ENCODE measurements at places on chromosomes 6 and 20.

GRCh38 chr6:37947468-37947867 lies 127.9 kb downstream of the ZFAND3 start:
- no peak for DNase-seq

DNA sequence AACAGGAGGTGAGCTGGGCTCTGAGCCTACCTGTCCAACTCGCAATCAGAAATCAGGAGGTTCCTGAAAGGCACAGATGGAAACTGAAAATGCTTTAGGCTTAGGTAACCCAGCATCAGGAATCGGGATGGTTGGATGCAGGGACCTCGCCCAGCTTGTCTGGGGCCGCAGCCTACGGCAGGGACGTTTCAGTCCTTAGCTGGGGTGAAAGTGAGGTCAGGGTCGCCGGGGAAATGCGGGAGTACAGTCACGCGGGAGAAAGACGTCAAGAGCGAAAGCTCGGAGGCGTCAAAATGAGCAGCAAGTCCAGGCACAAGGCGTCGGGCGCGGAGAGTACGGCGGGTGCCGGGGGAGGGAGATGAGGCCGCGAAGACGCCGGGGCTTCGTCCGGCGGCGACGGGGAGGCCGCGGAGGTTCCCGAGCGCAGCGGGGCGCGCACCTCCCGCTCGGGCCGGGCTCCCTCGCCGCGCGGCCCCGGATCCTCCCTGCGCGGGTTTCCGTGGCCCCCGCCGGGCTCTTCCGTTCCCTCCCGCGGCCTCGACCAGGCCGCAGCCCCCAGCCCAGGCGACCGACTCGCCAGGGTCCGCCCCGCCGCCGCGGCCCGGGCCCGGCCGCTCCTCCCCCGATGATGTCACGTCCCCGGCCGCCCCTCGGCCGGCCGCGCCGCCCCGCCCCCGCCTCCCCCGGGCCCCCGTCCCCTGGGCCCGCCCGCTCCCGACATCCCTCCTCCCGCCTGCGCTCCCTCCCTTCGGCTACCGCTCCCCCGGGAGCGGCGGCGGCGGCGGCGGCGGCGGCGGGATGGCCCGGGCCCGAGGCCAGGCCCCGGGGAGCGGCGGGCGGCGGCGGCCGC lies at the start of gene EBF4:
Gene EBF4, plus strand, starts transcription at position 745 of the 850 bp plus-strand sequence. CDS start 866 bp downstream, outside the sequence.
- DNase-seq: no peak

- DNase-seq: no peak
Observed at GRCh38 chr6:112485827-112486212, 138.7 kb downstream of the RFPL4B start.

GRCh38 chr6:12875051-12875450 lies 158.5 kb downstream of the PHACTR1 start:
- DNase-seq: no peak

DNA sequence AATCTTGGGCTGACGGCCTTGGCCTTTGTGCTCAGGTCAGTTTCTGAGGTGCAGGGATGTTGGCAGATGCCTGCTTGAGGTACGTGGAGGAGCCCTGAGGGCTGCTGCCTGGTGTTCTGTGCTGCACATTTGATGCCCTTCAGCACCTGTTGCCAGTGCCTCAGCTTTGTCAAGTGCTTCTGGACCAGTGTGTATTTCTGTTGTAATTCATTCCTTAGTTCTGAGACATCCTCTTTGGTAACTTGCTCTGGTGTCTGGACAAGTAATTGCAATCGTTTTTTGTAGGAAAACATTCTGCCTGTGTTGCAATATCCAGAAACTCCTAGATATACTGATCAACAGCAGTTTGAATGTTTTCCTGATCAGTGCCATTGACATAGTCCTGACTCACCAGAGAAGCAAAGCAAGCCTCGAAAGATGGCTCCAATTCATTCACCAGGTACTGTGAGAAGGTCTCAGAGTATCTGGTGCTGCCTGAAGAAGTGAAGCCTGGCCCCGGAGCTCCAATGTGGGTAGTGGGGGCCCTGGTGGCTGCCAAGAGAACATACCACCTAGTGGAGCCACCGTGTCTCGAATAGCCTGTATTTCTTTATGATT lies 26.7 kb downstream of the ZNF337 start:
- DNase-seq: no peak

DNA sequence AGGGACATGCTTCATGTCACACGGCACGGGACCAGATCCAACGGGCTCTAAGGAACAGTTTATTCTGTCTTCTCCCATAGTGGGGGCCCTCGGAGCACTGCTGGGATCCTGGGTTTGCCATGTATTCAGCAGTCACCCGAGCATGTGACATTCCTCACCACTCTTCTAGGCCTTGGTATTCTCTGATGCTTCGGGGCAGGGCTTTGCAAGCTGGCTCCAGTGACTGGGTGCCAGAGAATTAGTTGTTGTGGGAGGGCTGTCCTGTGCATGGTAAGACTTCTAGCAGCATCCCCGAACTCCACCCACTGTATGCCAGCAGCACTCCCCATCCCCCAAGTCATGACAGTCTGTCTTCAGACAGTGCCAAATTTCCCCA lies 5.4 kb downstream of the CCN5 start:
- no peak for DNase-seq

DNA sequence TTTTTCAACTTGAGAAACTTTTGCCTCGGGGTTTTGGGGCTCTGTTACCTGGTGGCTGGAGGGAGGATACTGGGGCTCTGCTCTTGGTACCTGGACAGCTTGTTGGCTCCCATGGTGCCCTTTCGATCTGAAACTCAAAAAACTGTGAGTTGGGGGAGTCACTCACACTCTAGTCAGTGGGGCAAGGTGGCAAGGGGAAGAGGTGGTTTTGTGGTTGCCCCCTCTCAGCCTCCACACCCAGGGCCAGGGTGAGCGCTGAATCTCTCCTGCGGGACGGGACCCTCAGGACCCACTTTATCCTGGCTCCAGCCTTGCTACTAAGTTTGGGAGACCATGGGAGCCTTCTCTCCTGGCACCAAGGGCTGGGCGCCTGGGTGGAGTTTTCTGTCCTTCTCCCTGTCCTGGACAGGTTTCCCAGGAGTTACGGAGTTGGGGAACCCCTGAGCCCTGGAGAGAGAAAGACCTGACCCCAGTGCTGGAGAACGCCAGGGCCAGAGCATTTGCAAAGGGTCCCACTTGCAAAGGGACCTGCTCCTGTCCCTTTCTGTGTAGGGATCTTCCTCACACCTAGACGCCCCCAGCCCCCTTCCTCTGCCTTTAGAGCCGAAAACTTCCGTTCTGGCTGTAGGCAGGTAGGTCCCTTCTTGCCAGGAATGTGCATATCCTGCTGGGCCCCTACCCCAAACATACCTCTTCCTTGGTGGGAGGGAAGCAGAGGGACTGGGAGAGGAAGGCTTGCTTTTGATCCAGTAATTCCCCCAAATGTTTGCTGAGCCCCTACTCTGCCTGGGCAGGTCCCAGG lies 2.9 kb downstream of the FOXP4 start:
- DNase-seq: no peak

- no peak for DNase-seq
Observed at GRCh38 chr6:161954077-161954476, 680.2 kb upstream of the AGPAT4 start.

- DNase-seq: no peak
Observed at GRCh38 chr6:83758533-83758932, 49.6 kb upstream of the SNAP91 start.

- no peak for DNase-seq
Observed at GRCh38 chr20:58570204-58570859, 55.1 kb upstream of the APCDD1L start.

GRCh38 chr6:22036699-22037098 lies 260.1 kb downstream of the PRL start:
- no peak for DNase-seq

DNA sequence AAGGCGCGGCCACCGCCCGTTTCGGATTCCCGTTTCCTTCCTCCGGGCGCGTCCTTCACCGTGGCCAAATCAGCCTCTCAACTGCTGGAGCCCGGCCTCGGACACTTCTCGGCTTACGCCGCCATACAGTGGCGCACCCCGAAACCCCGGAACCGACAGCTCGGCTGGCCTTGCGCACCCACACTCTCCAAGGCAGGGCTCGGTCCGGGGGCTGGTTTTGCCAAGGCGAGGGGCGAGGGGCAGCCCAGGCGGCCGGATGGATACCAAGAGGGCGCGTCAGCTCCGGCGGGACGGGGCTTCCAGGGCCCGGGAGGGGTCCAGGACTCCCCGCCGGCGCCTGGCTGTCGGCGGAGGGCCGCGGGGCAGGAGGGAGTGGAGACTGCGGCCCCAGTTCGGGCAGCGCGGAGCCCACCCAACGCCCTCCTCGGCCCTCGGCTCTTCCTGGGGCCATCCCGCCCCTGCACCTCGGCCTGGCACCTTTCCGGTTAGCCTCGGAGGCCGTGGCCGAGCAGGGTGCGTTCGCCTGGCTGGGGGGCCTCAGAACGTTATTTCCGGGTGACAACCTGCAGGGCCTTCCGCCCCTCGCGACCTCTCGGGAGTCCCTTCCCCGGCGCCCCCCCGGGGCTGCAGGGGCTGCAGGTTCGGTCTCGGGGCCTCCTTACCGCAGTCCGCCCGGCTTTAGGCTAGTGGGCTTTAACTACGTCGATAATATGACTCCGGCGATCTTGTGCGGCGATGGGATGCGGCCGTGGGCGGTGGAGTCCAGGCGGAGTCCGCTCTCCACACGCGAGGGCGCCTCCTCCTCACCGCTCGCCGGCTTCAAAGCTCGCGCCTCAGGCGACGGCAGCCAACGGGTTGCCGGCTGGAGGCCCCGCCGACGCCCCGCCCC lies 697 bp upstream of the CEP43 start:
- no peak for DNase-seq

DNA sequence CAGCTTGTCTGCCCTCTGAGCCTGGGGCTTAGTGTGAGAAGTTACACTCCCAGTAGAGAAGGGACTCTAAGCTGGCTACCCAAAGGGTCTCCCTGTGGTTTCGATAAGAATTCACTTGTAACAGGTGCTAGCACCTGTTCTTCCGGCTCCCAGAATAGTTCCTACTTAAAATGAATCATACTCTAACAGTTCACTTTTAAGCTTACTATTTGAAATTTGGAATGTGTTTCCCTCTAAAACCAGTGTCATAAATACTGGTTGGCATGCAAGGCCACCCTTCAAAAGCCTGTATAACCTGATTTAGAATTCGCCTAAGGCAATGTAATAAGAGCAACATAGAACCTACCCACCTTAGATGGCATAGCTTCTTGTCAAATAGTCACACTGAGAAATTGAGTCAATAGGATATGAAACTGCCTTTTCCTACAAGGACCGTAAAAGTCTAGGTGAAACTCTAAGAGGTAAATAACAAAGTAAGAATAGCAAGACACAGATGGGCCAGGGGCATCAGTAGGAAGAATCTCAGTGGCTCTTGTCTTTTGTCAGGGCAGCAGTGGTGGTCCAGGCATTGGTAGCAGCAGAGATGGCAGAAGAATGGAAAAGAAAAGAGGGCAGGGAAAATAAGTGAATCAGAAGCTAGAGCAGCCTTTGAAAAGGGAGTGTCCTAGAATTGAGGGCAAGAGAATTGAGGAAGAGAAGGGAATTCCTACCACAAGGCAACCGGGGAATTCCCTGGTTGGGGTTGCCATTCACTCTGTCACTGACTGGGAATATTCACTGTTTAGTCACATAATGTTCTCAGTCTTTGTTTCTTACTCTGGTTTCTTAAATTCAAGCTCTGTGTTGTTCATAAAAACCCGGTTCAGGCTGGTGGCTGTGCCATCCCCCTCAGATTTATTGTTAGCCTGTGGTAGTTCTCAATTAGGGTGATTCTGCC lies 91.5 kb downstream of the HIVEP2 start:
- DNase-seq: no peak

GRCh38 chr6:41171908-41172307 lies 9.0 kb upstream of the TREM2 start:
- no peak for DNase-seq

DNA sequence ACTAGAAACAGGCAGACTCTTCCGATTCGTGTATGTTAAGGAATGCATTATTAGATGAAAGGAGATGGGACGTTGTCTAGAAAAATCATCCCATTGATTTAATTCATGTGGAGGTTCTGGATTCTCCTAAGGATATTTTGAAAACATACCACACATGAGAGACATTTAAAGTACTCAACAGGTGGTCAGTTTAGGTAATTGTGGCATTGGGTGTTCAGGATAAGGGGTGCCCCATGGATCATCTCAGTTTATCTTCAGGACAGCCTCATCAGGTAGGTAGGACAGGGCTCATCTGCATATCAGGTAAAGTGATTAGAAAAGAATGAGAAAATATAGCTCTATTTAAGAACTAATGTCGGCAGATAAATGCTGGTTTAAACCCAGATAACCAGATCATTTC lies 15.9 kb upstream of the PDE10A start:
- DNase-seq: no peak

- no peak for DNase-seq
Observed at GRCh38 chr6:156827382-156827781, 50.2 kb downstream of the ARID1B start.

DNA sequence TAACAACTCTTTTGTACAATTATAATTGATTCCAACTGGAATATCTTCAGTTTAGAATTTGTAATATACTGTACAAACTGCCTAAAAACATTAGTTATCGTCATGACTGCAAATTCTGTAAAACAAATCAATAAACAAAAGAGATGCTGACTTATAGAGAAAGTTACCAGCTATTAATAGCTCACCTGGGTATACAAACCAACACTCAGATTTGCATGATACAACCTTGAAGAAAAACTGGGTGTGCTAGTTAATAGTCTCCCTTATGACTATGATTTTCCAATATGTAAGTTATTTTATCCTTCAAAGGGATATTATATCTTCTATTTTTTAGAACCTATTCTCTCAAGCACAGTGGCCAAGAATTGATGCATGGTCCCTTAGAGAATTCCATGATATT lies 698.5 kb downstream of the FRK start:
- DNase-seq: no peak

GRCh38 chr6:63923139-63923739 lies 287.6 kb downstream of the PHF3 start:
- peak; percentile 8 for DNase-seq

DNA sequence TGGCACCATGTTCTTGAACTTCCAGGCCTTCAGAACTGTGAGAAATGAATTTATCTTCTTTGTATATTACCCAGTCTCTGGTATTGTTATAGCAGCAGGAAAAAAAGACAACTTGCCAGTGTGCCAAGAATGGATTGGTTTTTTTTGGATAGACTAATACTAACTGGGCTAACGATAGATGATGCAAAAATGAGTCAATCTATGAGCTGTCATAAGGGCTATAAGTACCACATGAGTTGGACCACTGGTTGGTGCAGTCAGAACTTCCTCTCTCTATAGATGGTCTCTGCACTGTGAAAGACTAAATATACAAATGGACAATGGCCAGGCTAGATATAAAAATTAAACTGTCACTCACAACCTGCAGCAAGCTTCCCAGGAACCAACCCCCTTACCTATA lies 87.6 kb upstream of the COL21A1 start:
- DNase-seq: no peak
